ENCODE measurements at places on chromosomes 16 and 17. TPM values are rescaled to one million over a fixed set of nuclear protein-coding genes. Genes with fewer than 3 reads are reported as not detected.
A peak's percentile ranks its signal among the peaks of the same experiment; 100 is the strongest.

DNA sequence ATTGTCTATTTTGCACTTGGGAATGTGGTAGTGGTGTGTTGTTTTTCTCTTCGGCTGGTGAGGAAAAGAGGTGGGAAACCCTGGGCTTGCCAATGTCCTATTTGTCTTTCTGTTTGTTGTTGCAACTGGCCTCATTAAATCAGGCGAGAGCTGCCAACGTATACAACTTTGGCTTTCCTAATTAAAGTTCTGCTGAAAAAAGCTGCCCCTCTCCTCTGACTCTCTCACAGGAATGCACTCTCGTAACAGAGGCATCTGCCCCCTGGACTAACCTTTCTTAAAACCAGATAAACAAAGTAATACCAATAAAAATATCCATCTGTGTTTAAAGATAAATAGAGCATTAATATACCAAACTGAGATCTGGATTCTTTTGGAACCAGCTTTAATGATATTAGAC is 7.8 kb downstream of the CDRT15 start:
- DNase-seq: no peak

DNA sequence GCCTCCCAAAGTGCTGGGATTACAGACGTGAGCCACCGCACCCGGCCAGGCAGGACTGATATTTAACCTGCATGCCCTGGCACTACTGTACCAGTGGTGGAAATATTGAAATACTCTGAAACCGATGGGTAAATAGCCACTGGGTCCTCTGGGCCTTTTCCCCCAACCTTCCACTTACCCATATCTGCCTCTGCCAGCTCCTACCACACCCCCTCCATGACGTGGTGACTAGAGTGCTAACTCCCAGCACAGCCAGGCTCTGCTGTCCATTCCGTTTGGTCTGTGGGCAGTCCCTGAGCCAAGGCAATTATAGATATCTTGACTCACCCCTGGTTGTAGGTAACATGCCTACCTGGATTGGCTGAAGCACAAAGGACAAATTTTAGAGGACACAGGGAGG is 187.8 kb downstream of the PRKCB start:
- DNase-seq: no peak

DNA sequence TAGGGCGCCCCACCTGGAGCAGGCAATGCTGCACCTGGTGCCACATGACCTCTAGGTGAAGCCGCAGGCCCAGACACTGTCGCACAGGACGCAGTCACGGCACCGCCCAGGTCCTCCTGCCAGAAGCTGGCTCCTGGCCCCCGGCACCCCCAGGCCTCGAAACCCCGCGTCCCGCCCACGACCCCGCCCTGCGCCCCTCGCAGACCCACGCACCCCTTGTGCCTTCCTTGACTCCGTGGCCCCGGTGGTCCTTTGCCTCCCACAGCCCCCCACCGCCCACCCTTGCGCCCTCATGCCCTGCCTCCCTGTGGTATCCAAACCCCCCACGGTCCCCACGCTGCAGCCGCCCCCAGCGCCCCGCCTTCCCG is 6.3 kb upstream of the C1QTNF8 start:
- no peak for DNase-seq

DNA sequence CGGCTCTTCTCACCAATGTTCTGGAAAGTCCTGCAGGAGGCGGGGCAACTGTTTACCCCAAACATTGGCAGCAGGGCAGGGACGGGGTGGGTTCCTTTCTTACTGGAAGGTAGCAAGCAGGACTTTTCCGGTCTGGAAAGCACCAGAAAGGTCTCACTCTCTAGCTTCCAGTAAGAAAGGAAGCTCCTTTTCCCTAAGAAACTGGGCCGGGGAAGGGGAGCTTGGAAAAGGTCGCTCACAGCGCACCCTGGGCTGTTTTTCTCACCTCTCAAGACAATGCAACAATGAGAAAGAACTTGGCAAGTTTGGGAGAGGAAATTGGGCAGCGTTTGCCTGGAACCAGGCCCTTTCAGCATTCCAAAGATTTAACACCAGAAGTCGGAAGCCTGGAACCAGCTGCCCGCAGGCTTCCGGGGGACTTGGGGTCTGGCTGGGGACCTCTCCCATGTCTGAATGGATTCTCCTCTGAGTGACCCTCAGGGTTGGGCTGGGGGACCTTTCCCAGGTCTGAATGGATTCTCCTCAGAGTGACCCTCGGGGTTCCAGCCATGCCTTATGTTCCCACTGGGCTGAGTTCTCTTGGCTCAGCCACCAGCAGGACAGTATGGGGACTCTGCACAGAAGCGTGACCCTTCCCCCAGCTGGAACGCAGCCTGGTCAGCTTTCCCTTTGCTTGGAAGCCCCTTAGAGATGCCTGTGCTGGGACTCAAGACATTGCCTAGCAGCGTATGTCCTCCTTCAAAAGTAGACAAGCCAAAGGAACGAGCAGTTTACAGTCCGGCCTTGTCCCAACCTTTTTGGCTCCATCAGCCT is 166.5 kb upstream of the PLCG2 start:
- DNase-seq: no peak

GRCh38 chr17:14471052-14471451 is 170.2 kb downstream of the HS3ST3B1 start:
- no peak for DNase-seq

DNA sequence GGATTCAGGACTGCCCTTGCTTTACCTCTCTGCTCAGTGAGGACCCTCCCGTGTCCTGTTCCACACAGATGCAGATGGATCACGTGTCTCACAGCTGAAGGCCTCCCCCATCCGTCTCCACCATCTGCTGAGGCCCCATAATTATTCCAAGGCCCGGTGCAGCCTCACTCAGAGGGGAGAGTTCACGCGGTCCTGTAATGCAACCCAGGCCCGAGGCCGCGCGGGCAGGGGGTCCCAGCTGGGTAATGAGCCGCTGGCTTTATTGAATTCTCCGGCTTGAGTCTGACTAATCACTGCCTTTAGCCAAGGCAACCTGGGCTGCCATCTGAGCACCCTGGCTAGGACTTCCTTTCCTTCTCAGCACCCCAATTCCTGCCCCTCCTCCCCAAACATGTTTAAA is 4.4 kb upstream of the WFIKKN2 start:
- DNase-seq: no peak

GRCh38 chr16:67872131-67872630 is 671 bp upstream of the EDC4 start:
- DNase-seq: no peak

Gene NPIPB9
- 0.20 TPM for polyA plus RNA-seq

Gene HP
- polyA plus RNA-seq: not detected

GRCh38 chr16:4987580-4988374 is 29.6 kb downstream of the SEC14L5 start:
- DNase-seq: no peak

DNA sequence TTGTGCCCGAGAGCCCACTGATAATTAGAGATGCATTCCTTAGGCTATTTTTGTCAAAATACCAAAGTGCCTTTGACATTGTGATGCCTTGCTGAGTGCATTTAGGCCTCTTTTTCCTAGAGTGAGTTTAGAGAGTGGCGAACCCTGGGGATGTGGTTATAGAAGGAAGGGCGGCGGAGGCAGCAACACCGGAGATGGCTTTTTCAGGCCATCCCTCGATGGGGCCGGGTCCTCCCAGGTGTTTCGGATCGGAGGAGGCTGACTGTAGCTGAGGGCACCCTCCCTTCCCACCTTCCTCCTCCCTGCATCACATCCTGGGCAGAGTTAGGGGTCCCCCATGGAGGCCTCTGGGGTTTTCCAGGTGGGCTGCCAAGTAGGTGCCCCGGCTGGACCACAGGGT is 6.6 kb upstream of the SNAI3 start:
- no peak for DNase-seq

DNA sequence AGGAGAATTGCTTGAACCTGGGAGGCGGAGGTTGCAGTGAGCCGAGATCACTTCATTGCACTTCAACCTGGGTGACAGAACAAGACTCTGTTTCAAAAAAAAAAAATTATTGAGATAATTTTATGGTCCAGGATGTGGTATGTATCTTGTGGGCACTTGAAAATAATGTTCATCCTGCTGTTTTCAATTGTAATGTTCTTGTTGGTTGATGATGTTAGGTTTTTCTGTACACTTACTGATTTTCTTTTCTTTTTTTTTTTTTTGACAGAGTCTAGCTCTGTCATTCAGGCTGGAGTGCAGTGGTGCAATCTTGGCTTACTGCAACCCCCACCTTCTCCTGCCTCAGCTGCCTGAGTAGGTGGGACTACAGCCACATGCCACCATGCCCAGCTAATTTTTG is 29.7 kb downstream of the TBX21 start:
- DNase-seq: no peak

- DNase-seq: no peak
Measured at GRCh38 chr16:87129771-87130170, 187.4 kb downstream of the C16orf95 start.

GRCh38 chr17:79576333-79576732 is 34.5 kb downstream of the RBFOX3 start:
- DNase-seq: no peak

DNA sequence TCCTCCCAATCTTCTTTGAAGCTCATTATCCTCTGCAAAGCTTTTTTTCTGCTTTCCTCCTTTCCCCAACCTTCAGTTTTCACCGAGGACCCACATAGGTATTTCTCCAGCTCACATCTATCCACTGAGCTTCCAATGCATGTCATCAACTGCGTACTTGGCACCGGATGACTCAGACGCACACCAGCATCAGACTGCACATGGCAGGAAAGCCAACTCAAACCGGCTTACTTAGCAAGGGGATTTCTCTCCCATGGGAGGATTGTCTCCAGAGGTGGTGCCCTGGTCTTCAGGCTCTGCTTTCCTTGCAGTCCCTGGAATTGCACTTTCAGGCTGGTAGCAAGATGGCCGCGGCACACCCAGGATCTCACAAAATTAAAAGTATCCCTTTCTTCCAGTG is 1.7 kb upstream of the AKTIP start:
- DNase-seq: no peak

Gene TAT
- polyA plus RNA-seq: 0.14 TPM

GRCh38 chr16:27222249-27223225 is 19.2 kb downstream of the KDM8 start:
- no peak for DNase-seq

- no peak for DNase-seq
Measured at GRCh38 chr17:50560931-50561745, 623 bp downstream of the CACNA1G start.

DNA sequence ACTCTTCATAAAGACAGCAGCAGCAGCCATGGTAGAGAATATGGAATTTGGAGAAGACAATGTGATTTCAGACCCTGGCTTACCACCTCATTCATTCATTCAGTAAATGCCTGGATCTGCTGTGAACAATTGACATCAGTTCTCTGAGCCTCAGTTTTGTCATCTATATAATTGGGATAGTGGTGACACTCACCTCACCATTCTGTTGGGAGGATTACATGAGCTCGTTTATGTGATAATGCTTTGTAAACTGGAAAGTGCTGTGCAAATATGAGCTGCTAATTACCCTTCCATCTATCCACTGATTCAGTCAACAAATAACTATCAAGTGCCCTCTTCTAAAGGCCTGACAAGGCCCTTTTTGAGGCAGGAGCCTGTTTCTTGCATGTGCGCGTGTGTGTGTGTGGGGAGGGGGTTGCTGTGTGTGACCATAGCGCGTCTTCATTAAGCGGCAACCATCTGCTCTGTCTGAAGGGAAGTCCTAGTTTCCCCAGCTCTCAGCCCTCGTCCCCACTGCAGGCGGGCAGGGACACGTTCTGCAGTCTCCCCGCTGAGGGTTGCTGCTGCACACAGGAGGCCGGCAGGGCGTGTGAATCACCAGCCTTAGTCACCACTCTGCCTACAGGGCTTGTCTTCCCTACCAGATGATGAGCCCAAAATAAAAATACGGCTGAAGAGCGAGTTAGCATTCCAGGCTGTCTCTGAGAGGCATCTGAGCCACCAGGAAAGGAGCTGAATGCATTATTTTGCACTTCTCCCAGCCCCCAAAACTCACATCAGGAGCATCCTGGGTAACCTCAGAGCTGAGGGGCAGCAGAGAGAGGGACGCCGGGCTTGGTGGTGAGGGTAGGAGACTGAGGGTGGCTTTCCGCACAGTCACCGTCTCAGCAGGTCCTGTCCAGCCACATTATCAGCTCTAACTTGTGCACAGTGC is 19.9 kb downstream of the ARL4D start:
- peak; percentile 73 for DNase-seq

DNA sequence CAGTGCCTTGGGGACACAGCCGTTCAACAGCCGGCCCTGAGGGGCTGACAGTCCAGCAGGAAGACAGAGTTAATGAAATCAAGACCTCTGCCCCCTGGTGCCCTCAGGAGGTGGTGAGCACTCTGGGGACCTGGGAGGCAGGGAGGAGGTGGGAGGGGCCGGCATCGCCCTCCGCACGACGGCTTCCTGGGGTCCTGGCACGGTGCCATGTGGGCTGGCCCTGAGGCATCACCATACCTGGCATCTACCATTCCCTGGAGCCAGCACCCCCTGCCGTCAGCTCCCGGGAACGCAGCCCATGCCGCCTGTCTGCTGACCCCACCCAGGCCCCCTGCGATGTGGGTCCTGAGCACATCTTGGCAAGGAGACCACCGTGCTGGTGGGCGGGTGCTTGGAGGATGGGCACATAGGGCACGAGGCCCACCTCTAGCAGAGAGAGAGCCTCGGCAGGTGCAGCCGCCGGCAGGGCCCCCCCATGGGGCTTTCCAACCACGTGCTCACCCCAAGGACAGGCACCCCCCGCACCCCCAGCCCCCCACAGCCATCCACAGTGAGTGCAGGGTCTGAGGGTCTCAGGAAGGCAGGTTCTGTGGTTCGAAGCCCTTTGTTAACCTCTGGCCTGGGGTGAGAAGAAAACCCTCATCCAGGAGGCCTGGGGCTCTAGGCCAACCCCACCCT is 52.5 kb downstream of the ZFPM1 start:
- DNase-seq: peak; percentile 4

GRCh38 chr17:7413346-7413985 is 5.8 kb downstream of the NLGN2 start:
- DNase-seq: no peak

DNA sequence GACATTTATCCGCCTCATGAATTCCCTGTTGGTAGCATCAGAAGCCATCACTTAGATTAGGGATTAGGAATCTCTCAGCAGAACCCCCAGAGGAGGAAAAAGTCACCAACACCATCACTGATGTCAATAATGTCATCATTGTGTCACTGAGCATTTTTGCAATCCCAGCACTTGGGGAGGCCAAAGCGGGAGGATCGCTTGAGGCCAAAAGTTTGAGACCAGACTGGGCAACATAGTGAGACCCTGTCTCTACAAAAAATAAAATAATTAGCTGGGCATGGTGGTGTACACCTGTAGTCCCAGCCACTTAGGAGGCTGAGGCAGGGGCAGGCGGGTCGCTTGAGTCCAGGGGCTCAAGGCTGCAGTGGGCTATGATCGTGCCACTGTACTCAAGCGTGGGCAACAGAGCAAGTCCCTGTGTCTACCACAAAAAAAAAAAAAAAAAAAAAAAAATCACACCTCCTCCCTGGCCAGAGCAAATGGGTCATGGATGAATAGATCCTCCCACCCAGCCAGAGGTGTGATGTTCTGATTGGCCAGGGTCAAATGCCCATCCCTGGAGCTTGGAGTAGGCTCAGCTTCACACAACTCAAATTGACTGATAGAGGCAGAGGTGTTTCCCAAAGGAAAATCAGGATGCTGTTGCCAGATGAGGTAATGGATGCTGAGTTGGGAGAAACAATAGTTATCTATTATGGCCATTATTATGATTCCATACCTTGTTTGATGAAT is 31.6 kb downstream of the VWA3A start:
- DNase-seq: no peak

Gene SPATA22
- polyA plus RNA-seq: not detected

Measured in keratinocyte (primary cell).